ENCODE measurements at places on chromosomes 11 and 22.

DNA sequence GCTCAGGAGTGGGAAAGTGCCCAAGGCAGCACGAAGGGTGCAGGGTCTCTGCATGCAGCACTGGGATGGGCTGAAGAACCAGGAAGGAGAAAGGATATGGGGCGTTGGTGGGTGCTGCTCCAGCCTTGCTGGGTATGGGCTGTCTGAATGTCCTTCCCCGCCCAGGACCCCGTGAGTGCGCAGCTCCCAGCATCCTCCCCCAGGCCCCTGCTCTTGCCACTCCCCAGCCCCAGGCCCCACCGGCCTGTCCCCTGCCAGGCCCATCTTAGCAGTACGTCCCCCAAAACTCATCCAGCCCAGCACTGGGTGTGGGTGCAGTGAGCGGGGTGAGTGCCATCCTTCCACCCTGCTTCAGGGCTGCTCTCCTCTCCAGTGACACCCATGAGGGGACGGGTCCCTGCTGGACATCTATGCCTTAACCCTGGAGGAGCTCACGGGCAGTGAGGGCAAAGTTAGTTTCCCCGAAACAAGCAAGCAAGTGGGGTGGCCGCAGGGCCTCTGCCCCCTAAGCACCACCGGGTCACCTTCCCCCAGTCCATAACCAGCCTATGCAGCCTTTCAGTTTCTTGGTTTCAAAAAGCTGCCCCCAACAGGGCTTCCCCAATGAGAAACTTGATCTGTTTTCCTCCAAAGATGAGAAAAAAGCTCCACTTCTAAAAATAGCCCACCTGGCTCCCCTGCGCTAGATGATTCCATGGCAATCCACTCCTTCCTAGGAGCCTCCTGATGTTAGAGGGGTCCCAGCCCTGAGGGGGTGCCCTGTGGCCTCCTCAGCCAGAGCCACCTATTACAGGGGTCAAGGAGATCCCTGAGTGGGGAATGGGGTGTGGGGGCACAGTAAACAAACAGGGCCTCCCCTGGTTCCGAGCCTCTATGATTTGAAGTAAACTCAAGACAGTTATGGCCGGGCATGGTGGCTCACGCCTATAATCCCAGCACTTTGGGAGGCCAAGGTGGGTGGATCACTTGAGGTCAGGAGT is 103.8 kb downstream of the MORC2 start:
- DNase-seq = no peak

DNA sequence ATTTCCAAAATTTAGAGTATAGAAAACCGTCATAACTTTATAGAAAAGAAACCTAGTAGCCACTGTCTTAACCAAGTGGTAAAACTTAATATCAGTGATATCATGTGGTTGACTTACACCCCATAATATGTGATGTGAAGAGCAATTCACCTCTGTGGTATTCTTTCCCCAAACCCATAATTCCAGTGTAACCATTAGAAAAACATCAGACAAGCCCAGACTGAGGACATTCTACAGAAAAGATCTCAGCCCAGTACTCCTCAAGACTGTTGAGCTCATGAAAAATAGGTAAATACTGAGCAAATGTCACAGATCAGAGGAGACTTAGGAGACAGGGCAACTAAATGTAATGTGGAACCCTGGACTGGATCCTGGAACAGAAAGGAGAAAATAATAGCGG is 134.6 kb downstream of the PGR start:
- no peak for DNase-seq

DNA sequence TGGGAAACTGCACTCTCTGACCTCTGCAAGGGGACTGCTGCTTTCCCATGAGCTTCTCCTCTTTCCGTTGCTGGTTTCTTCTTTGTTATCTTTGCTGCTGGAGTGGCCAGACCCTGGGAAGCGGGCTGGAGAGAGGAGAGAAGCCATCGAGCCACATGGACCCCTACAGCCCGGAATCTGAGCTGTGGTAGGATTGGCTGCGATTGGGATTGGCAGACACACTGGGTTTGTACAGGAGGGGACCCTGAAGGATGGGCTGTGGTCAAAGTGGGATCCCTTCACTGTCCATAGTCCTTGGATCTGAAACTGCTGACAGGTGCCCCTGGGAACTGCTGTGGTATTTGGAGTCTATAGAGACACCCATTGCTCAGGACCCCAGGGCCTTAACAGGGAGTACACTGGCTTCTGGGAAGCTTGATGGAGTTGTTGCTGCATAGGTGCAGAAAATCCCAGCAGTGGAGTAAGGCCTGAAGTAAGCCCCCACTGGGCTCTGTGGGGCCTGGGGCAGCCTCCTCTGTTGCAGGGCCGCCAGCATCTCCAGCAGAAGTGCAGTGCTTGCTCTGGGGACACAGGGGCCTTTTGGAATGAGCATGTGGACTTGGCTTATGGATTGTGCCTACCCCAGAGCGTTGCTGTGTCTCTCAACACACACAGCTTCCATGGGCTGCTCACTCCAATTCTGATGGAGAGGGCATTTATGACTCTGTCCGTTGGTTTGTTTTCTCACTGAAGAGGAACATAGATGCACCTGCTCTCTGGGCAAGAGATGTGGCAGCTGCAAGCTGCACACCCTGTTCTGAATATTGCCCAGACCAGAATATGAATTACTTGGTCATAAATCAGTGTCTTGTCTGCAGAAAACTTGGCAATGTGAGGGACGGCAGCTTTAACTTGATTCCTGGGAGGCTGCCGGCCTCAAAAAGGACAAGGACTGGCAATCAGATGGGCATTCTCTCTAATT is 32.0 kb downstream of the BCR start:
- DNase-seq = no peak

- no peak for DNase-seq
Observed at GRCh38 chr11:57157624-57158023, 24.1 kb upstream of the LRRC55 start.

GRCh38 chr22:45998638-45999378 is 21.8 kb upstream of the WNT7B start:
- DNase-seq = no peak

DNA sequence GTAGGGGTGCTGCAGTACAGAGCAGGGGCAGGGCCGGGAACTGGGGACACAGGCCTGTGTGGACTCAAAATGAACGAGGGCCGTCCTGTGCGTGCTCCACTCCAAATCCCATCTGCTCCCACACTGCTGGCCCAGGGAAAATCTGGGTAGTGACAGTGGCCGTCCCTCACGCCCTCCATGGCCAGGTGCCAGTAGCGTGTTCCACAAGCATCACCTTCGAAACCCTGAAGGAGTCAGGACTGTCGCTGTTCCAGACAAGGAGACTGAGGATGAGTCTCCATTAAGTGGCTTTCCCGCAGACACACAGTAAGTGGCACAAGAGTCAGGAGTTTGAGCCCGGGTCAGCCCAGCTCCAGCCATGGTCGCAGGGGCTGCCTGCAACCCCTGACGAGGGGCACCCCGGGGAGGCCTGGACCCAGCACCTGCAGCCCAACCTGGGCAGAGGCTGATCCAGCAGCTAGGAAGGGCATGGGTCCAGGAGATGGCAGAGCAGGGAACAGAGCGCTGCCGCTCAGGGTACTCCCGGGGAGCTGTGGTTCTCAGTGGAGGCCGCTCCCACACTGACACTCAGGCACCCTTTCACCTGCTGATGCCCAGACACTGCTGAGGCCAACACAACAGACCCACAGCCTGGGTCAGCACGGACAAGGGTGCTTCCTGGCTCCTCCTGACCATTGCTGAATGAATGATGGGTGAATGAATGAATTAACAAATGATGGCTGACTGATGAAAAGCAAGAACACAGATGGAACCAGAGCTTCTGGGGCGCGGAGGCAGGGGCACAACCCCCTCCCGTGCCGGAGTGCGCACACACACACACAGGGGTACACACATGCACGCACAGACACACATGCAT is 35.3 kb downstream of the IGF2 start:
- DNase-seq = no peak

Measured in endodermal cell (in vitro differentiated cells).